AG04449 (cell line): ENCODE measurements at places on chromosomes 3 and 15.

DNA sequence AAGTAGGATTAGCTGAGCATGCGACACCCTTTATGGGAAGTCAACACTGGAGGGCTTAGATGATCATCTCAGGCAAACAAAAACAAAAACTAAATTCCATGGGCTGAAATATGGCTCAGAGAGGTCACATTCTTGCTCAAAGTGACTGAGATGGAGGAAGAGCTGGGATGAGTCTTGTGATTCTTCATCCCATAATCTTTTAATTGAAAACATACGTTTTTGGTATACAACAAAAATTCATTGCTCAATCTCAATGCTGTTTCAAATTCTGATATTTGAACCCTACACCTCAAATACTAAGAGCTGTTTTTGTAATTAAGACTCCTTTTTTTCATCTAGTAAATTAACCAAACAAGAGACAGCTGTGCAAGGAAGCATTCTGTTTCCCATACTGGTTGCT lies 257.0 kb downstream of the NR1D2 start:
- no peak for DNase-seq

DNA sequence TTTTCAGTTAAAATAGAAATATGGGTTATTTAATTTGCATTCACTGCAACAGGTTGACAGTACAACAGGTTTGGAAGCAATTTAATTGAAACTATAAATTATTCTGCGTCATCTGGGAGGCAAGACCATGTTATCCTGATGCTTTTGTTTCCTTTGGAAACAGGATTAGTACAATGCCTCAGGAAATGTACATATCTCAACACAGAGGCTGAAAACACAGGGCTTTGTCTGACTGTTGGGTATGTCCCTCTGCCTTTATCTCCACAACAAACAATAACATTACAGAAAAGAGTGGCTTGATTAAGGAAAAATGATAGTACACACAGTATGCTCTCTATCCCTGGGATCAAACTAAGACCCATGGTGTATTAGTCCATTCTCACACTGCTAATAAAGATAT lies 95.7 kb downstream of the KCNMB2 start:
- no peak for DNase-seq

DNA sequence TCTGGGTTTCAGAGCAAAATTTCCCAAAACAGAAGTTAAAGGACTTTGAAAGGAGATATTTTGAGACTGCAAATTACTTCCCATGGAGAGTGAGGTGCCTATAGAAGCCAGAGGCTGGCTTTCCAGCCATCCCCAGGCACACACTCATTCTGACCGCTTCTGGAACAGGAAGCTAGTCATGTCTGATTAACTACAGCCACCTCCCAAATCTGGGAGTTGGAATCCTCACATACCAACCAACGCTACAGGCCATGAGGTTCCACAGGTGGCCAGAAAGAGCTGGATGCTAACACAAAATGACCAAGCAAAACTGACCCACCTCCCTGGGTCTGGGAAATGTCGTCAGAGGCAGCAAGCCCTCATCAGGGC lies 87.2 kb downstream of the SNRK start:
- DNase-seq = no peak

- DNase-seq = no peak
Observed at GRCh38 chr3:134651347-134652041, 672 bp upstream of the KY start.

DNA sequence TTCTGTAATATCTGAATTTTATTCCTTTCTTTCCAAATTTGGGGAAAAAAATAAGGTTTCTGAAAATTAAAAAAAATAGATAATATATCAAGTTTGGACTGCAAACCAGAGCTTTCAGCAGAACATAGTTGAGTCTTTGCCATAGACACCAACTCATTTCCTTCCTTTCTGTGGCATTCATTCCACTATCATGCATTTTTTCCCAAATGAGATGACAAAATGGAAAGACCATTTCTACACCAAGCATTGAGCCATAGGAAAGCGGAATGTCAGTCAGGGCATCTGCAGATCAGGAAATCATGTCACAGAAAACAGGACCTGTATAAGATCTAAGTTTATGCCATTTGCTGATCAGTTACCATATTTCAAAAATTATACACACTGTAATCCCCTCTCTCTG lies 333.3 kb upstream of the THBS1 start:
- DNase-seq = no peak

- DNase-seq = no peak
Observed at GRCh38 chr3:42375121-42375800, 35.1 kb downstream of the LYZL4 start.

- no peak for DNase-seq
Observed at GRCh38 chr3:141201122-141201521, 30.5 kb upstream of the PXYLP1 start.

GRCh38 chr3:95751509-95751908 lies 1062.9 kb upstream of the EPHA6 start:
- DNase-seq = no peak

DNA sequence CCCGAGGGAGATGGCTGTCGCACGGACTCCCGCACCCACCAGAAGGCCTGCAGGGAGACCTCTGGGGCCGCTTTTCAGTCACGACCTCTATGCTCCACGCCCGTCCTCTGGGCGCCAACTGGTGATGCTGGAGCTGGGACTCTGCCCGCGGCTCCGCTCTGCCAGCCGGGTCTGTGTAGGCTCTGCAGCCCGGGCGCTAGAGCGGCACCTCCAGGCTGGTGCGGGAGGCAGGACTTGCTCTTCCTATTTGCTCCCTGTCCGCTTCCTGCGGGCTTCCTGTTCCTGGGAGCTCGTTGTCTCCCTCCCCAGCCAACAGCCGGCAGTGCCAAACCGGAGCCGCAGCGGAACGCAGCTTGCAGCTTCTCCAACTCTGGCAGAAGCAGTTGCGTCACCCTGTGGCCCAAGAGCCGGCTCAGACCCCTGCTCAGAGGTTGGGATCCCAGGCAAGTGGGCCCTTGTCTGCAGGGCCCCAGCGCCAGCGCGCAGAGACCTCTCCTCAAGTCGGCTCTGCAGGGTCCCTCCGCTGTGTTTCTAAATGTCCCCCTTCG lies 285.9 kb downstream of the XXYLT1 start:
- DNase-seq = no peak

DNA sequence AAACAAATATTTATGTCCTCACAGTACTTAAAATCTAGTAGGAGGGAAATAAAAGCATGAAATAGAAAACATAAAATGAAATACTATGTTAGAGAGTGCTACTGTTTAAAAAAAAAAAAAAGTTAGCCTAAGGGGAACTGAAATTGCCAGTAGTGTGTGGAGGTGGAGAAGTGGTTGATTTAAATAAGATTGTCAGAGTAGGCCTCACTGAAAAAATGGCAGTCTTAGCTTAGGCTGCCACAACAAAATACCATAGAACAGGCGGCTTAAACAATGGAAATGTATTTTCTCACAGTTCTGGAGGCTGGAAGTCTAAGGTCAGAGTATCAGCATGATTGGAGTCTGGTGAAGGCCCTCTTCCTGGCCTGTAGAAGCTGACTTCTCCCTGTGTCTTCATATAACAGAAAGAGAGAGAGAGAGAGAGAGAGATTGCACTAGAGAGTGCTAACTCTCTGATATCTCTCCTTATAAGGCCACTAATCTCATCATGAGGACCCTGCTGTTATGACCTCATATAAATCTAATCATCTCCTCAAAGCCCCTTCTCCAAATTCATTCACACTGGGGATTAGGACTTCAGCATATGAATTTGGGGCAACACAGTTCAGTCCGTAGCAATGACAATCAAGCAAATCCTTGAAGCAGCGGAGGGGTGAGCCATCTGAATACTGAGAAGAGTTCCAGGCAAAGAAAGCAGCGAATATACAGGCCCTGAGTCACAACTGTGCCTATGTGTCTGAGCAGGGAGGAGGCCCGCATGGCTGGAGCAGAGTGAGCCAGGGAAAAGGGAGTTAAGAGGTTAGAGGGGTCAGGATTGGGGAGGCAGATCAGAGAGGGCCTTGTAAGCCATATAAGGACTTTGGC lies 23.6 kb upstream of the LRRC34 start:
- DNase-seq = no peak

DNA sequence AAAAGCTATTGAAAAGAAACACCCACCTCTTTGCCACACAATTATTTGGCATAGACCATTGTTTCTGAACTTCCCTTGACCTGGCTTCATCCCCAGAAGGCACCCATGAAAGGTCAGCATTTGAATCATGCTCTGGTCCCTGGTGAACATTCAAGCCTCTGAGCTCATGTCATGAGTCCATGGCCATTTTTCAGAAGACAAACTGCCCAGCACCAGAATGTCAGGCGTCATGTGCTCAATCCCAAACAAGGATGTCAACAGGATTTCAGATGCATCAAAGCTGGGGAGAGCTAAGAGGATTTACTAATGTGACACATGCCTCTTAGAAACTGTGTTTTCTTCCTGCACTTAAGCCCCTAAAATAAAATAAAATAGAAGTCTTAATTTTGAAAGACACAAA lies 41.3 kb downstream of the TMED3 start:
- DNase-seq = no peak

GRCh38 chr3:57127891-57128518 lies 37.1 kb downstream of the IL17RD start:
- no peak for DNase-seq
